ENCODE measurements at places on chromosomes 3 and 15. TPM values are rescaled to one million over a fixed set of nuclear protein-coding genes. Genes with fewer than 3 reads are reported as not detected.

DNA sequence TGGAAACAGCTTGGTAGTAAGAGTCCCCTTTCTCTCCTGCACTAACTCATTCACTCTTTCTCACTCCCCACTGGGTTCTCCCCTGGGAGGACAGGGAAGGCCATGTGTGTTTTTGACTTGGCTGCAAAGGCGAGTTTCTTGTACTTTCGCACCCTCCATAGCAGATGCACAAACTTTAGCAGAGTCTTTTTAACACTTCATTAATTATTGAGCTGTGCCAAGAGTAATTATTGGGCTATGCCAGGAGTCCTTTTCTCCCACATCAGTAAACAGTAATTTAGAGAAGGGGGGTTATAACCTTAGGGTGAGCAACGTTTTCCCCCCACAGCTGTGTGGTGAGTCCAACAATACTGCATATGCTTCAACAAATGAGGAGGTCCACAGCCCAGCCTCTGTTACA, 224.4 kb upstream of the ATP11B start:
- DNase-seq = no peak

DNA sequence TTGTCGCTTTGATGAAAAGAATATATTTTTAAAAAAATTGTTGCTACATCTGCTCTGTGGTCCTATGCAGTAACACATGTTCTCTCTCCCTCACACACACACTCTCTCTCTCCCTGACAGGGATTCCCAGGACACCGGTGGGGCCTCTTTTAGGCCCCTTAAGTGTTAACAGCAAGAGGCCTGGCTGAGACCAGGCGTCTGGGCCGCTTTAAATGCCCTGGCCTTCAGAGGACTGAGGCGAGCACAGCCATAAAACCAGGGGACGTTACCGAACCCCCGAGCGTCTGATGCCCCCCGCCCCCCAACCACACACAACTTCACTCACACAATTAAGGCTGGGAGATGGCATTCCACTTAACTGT, 1.7 kb downstream of the BNC1 start:
- no peak for DNase-seq

The SKOR1 gene
- not detected for total RNA-seq

The NUP210 gene
- 16.3 TPM for total RNA-seq

GRCh38 chr15:70766597-70766996, 3.2 kb upstream of the UACA start:
- no peak for DNase-seq

- no peak for DNase-seq
These were observed 9.4 kb downstream of the SLC6A20 start for GRCh38 chr3:45786801-45787495.

GRCh38 chr3:97662762-97663161, 101.8 kb upstream of the ARL6 start:
- no peak for DNase-seq

DNA sequence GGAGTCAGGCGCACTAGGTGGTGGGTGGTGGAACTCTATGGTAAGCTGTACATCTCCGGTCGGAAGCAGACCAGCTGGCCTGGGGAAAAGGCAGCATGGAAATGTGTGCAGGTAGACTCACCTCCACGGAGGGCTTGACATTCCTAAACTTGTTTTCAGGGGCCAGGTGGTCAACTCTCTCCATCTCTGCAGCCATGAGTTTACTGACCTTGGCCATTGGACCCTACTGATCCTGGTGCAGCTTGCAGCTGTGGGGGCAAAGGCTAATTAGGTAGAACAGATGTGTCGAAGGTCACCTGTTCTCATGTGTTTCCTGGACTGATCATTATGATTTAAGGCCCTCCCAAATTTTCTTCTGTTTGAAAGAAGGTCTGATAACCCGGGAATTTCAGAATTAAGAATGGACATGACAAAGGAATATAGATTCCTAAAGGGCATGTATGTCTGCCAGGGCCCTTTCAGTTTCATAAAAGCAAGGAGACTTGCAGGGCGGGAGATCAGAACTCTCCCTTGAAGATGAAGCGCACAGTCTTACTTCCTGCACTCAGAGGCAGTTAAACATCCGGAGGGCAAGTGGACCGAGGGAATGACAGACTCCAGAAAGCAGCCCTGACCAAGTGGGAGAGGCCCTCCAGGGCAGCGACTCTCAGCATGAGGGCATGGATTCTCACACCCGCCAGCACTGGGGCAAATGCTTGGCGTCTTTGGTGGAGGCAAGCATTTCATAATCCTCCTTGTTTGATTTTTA, 56.1 kb upstream of the CMTM7 start:
- DNase-seq = no peak

The RAB5A gene
- 56.6 TPM for total RNA-seq

The CILP gene
- not detected for total RNA-seq

The KLHL40 gene
- total RNA-seq = not detected

DNA sequence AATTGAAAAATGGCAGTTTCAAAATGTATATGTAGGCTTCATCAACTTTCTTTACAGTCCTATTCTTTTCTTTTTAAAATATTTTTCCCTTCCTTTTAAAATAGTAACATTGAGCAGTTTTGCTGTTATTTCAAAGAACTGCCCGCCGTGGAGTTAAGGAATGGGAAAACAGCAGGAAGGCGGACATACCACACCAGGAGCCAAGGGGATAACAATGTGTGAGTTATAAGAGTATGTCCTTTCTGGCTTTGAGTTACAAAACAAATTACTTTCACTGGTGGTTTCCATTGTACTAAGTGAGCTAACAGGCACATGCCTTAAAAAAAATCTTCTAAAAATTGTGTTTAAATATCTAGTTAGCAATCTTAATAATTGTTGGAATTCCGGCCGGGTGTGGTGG, 37.4 kb upstream of the FBXL22 start:
- no peak for DNase-seq

DNA sequence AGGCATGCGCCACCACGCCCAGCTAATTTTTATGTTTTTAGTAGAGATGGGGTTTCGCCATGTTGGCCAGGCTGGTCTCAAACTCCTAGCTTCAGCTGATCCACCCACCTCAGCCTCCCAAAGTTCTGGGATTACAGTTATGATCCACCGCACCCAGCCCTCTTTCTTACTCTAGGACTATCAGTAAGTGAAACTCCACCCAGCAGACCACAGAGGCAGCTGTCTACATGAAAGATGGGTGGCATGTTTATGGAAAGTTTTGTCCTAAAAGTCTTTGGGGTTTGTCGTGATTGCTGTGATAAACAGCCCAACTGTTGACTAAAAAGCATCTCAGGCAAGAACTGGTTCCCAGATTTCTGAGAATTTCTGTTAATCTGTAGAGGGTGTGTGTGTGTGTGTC, 10.9 kb downstream of the ARL6IP5 start:
- no peak for DNase-seq

DNA sequence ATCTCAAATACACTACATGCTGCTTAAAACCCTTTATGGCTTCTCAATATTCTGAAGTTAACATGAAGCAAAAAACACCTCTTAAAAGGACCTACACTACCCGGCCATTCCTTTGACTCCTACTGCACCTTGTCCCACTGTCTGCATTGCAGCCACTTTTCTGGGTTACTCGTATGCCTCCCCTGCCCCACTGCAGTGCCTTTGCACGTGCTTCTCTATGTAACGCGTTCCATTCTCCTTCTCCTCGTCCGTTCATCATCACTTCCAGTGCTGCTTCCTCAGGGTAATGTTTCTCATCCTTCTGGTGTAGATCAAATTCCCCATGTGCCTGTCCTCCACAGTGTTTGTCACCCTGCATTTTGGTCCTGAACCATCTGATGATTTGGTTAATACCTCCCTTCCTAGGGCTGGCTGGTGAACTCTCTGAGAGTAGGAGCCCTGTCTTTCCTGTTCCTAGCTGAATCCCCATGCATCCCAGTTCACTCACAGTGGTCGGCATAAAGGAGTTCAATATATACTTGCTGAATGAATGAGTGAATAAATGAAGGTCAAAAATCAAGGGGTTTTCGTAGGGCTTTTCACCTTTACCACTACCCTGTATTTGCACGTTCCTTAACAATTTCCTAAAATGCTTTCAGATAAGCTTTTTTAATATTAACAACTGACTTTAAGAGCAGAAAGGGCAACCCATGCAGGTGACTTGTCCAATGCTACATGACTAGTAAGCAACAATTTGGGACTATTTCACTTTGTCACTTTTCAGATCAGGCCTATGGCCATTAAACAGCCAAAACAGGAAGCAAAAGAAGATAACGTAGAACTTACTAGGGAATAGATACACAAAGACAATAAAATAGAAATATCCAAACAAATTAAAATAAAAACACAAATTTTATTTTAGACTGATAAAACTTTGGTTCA, 2.4 kb upstream of the STT3B start:
- DNase-seq = no peak

- DNase-seq = peak; percentile 40
These were observed 37.9 kb downstream of the PARP15 start for GRCh38 chr3:122615303-122615702.

The PFKFB4 gene
- total RNA-seq = 8.4 TPM

GRCh38 chr3:180802837-180803236, 109.6 kb upstream of the FXR1 start:
- peak; percentile 10 for DNase-seq

GRCh38 chr15:96403071-96403470, 72.6 kb downstream of the NR2F2 start:
- DNase-seq = no peak

The ISLR gene
- total RNA-seq = 0.53 TPM

DNA sequence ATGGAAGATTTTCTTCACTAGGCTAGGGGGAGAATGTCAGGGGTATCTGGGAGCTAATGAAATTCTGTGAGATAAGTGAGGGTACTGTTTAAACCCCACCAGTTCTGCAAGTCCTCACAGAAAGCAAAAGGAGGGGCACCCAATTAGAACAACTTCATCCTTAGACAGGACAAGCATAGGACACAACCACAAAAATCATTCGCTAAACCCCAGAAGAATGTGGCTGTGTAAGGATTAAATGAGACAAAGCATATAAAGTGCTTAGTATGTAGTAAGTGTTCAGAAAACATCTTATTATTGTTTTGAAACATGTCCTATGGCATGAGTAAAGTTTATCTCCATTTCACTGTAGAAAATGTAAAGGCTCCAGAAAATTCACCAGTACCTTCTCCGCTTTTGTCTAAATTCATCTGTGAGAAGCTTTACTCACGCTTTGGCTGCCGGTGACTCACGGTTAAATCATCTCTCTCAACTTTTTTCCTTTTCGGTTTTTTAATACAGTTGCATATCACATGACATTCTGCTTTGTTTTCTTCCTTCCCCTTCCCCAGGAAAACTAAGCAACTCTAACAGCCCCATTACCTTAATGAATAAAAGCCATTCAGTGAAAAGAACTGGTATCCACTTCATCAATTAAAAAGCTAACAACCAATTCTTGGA, 1.7 kb downstream of the CLRN1 start:
- peak; percentile 74 for DNase-seq

The DUOXA2 gene
- total RNA-seq = not detected

Measured in A172 (cell line).